ENCODE measurements at places on chromosomes 2 and 18.

- DNase-seq = no peak
These were observed 1783.9 kb downstream of the SUCLG1 start for GRCh38 chr2:82675186-82675585.

- no peak for DNase-seq
These were observed 406.1 kb upstream of the MEX3C start for GRCh38 chr18:51603551-51603950.

DNA sequence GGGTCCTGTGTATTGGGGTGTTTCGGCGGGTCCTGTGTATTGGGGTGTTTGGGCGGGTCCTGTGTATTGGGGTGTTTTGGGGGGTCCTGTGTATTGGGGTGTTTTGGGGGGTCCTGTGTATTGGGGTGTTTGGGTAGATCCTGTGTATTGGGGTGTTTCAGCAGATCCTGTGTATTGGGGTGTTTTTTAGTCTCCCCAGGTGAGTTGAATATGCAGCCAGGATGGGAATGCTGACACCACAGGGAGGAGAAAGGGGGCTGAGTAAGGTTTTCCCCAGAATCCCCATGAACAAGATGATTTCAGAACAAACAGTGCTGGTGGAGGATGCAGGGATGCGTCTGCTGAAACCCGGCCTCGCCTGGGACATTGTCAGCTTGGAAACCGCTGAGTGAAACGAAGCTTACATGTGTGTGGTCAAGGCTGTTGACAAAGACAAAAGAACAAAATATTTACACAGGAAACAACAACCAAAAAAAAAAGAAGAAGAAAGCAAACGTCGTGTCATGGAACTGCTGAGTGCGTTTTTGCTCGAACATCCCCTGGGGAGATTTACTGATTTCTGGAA, 88.5 kb upstream of the ODC1 start:
- DNase-seq = no peak

DNA sequence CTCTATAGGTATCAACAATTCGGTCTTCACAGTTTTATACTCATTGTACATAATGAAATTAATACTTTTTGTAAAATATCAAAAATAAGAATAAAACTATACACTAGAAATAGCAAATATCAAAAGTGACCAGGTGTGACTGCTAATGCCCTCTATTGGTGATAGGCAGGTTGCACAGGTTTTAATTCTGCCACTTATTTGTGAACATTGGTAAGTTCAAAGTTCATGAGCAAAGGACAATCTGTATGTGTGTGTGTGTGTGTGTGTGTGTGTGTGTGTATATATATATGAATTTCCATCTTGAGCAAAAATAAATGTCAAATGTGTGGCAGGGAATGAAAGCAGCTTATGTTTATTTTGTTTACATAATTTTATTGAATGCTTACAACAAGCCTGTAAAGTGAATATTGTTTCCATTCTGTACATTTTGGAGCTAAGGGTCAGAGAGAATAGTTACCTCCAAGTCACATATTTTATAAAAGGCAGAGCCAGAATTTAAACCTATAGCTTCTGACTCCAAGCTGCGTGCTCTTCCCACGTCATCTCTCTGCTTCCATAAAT, 537.4 kb downstream of the CPS1 start:
- DNase-seq = no peak

- no peak for DNase-seq
These were observed 52.1 kb downstream of the CMPK2 start for GRCh38 chr2:6813573-6813972.

- DNase-seq = peak; percentile 86
These were observed 134.7 kb downstream of the MCFD2 start for GRCh38 chr2:46780801-46781445.

GRCh38 chr2:227890495-227891079, 19.2 kb downstream of the DAW1 start:
- DNase-seq = peak; percentile 24

- no peak for DNase-seq
These were observed 11.2 kb upstream of the ARHGAP28 start for GRCh38 chr18:6718267-6718666.

DNA sequence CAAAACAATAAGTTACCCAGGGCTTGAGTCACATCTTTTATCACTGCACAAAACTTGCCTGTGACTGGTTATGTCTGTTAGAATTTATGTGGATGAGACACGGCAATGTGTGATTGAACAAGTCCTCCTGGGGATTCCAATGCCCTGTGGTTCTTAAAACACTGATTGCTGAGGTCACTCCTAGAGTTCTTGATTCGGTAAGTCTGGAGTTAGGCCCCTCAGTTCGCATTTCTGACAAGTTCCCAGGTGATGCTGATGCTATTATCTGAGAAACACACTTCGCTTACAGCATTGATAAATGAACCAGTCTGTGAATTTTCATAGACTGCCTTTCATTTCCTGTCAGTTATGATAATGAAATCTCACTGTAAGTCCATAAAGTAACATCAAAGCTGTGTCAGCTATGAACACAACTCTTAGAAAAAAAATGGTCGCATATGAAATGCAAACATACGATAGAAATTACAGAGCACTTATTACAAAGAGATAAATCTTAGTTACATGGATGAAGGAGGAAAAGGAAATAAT, 214.0 kb downstream of the DLGAP1 start:
- no peak for DNase-seq

DNA sequence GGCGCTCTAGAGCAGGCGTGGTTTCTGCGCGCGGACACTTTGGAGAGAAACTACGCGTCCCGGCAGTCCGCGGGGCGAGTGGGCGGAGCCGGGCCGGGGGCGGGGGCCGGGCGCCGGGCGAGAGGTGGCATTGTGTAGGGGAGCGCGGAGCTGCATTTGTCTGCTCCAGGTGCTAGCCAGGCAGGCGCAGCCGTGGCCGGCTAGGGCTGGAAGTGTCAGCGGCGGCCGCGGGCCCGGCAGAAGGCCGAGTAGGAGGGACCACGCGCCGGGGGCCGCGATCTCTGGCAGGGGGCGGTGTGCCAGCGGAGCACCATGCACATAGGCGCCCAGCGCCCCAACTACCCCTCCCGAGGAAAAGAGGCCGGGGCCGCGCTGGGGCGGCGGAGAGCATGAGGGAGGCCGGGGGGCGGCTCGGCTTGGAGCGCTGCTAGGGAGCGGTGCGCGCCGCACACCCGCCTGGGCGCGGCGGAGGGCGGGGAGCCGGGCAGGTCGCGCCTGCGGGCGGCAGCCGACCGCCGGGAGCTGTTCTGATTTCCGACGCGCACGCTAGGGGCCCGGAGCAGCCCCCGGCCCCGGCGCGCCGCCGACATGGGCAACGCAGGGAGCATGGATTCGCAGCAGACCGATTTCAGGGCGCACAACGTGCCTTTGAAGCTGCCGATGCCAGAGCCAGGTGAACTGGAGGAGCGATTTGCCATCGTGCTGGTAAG, at the start of gene FMNL2:
Gene FMNL2, plus strand, starts transcription at position 159 of the 710 bp plus-strand sequence.
- DNase-seq = peak; percentile 88

- no peak for DNase-seq
These were observed 15.1 kb upstream of the NMUR1 start for GRCh38 chr2:231545105-231545902.

GRCh38 chr2:60483401-60483800, 70.1 kb downstream of the BCL11A start:
- DNase-seq = no peak

GRCh38 chr2:23629772-23630480, 244.9 kb downstream of the KLHL29 start:
- DNase-seq = no peak

DNA sequence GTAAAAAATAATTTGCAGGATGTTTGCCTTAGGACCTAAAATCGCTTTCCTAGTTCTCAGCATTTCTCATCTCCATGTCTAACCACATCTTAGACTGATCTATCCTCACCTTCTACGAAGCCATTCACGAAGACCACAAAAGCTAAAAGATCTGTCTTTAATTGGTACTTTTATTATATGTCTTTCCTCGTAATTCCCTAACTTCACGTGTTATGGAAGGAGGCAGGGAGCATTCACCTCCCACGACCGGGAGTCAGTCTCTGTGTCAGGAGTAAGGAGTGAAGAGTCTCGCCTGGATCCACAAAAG, 1.6 kb downstream of the DLGAP1 start:
- no peak for DNase-seq

DNA sequence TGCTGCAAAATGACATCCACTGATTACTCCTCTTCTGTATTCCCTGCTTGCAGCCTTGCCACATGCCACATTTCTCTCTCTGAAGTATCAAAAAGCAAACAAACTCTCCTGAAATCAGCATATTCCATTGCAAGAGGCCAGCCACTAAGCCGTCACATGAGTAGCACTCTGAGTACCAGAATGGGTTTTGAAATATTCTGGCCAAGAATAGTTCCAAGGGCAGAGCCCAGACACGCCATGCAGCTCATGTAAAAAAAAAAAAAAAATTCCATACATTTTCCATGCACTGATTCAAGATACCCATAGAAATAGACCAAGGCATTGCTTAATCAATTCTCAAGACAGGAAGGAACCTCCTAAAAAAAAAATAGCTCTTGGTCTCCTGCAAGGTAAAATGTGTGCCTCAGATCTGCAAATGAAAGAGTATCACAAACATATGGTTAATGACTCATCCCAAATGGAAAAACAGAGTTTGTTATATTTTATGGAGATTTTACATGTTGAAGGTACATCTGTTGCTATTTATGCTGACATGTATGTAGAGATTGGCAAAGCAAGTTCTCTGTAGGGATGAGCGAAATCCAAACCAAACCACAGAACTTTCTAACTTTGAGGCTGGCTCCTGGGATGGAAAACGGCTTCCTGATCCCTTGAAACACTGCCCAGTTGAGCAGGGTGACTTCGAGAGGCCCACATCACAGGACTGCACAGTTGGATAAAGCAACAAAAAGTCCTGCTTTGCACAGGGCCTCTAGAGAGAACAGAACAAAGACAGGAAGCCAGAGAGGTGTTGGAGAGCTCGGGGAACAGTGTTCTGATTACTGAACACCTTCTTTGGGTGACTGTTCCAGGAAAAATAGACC, 346.2 kb downstream of the ZNF521 start:
- no peak for DNase-seq

GRCh38 chr2:8297376-8298231, 384.3 kb upstream of the ID2 start:
- DNase-seq = no peak

DNA sequence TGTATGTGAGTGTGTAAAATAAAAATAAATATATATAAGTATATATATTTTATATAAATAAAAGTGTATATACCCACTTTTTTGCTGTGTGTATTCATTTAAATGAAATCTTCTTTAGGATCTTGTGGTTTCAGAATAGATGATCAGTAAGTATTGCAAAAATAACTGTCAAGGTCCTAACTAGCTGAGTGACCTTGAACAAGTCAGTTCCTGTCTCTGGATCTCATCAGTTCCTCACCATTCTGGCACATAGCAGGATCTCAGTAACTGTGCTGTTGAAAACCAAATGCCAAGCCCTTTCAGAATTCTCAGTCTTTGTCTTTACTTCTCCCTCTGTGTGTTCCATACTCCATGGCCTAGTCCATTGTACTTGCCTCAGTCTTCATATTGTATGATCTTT, 115.3 kb upstream of the CXCR4 start:
- DNase-seq = no peak

DNA sequence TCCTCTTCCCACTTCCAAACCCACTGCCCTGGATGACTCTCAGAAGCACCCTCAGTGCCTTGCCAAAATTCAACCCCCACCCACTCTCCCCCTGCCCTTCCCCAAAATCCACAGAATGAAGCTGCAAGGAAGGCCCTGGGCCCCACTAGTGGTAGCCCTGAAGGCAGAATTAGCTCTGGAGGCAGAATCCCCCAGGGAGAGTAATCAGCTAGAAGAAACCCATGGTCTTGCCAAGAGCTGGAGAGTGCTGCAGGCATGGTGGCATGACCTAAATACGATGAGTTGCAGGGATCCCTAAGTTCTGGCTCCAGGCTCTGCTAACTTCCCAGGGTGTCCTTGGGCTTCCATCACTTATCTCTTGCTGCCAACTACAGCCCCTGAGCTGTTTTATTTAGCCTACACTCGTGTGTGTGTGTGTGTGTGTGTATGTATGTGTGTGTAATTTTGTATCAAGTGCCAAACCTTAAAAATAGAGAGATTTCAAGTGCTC, 7.9 kb downstream of the GAD1 start:
- DNase-seq = no peak

- DNase-seq = no peak
These were observed 123.8 kb downstream of the SPTBN1 start for GRCh38 chr2:54579682-54580620.

DNA sequence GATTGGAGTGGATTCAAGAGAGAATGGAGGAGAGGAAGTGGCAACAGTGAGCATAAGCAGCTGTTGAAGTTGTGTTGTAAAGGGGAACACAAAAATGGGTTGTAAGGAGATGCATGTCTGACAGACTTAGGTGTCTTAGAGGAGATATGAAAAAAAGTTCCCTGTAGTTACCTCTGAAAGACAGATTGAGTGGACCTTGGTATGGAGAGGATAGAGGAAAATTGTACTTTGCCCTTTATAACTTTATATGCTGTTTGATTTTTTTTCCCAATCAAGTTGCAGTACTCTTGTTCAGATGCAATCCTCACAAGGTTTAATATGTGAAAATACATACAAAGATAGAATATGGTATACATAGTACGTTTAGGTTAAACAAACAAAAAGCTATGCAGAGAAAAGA, 73.6 kb downstream of the LYPD6B start:
- DNase-seq = no peak

- no peak for DNase-seq
These were observed 1.8 kb upstream of the KCNG3 start for GRCh38 chr2:42495611-42496010.

- DNase-seq = no peak
These were observed 72.4 kb upstream of the NPAS2 start for GRCh38 chr2:100747551-100747950.

- no peak for DNase-seq
These were observed 49.0 kb upstream of the TMEM18 start for GRCh38 chr2:726169-726568.

GRCh38 chr18:13450289-13451212, 232.0 kb downstream of the LDLRAD4 start:
- no peak for DNase-seq

DNA sequence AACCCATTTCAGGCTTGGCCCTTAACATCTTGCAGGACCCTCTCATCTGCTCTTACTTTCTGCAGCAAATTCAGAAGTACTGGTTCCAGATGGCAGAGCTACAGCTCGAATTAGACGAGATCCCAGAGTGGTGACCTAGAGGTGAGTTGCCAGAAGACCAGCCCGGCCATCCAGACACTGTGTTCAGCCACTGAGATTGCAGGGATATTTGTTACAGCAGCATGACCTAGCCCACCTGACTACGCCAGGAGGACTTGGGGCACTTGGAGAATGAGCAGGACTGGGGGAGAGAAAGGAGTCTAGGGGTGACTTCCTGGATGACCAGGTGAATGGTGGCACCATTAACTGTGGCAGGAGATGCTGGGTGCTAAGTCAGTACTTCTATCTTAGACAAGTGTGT, 67.2 kb upstream of the ID2 start:
- DNase-seq = no peak

- DNase-seq = no peak
These were observed 262.4 kb upstream of the CHST9 start for GRCh38 chr18:27447451-27447881.

GRCh38 chr2:161118722-161119121, 41.5 kb upstream of the TANK start:
- DNase-seq = no peak

GRCh38 chr2:216657980-216658379, 24.8 kb downstream of the IGFBP2 start:
- DNase-seq = no peak

GRCh38 chr2:118805064-118805690, 42.3 kb downstream of the EN1 start:
- no peak for DNase-seq

Measured in SK-N-DZ (cell line).